ENCODE measurements at places on chromosomes 16 and 17. TPM values are rescaled to one million over a fixed set of nuclear protein-coding genes. Genes with fewer than 3 reads are reported as not detected.

Gene PIK3R5
- total RNA-seq = 17.1 TPM

Gene APOBR
- total RNA-seq = 3.3 TPM

Gene SERPINF2
- total RNA-seq = 2.9 TPM

Gene LGALS9C
- total RNA-seq = 8.8 TPM

Gene SULT1A2
- total RNA-seq = 1.1 TPM

Gene KCNH4
- 0.06 TPM for total RNA-seq

Gene KAT7
- total RNA-seq = 63.8 TPM

Gene ERBB2
- 202 TPM for total RNA-seq

Gene SLC47A1
- total RNA-seq = 15.4 TPM

Gene DDX42
- 90.4 TPM for total RNA-seq

Gene TIGD7
- total RNA-seq = 9.9 TPM

Gene PYDC1
- total RNA-seq = not detected

Gene PRCD
- total RNA-seq = 4.3 TPM

Gene ZNF598
- 42.1 TPM for total RNA-seq

Gene TBC1D3I
- total RNA-seq = 1.4 TPM

Gene CTRB1
- 15.0 TPM for total RNA-seq

Gene NPIPB13
- 12.5 TPM for total RNA-seq

Gene PPY
- not detected for total RNA-seq

Gene NTN3
- total RNA-seq = 0.46 TPM

Gene FBXO39
- 0.23 TPM for total RNA-seq

Gene TMED6
- 1.0 TPM for total RNA-seq

Gene CRYBA1
- total RNA-seq = not detected

Gene CASKIN2
- total RNA-seq = 74.7 TPM

Gene ZNF750
- not detected for total RNA-seq

Gene ZDHHC1
- 23.2 TPM for total RNA-seq

Gene TMC7
- total RNA-seq = 1.4 TPM

Gene LSM12
- 47.3 TPM for total RNA-seq

Gene CMTM2
- not detected for total RNA-seq

Gene BAHCC1
- total RNA-seq = 77.4 TPM

Gene HES7
- total RNA-seq = 0.78 TPM

Gene DYNLRB2
- total RNA-seq = 1.3 TPM

Gene ATP1B2
- total RNA-seq = 7.7 TPM

Gene ST6GALNAC2
- 2.4 TPM for total RNA-seq

Gene PHAF1
- total RNA-seq = 14.2 TPM

Gene NOS2
- 0.12 TPM for total RNA-seq

Gene NTHL1
- 33.9 TPM for total RNA-seq

Gene ATMIN
- total RNA-seq = 28.9 TPM

Gene CBX1
- 41.9 TPM for total RNA-seq

Gene CACNG1
- not detected for total RNA-seq

Gene HEATR9
- 0.09 TPM for total RNA-seq

Gene DCAKD
- total RNA-seq = 38.3 TPM

Gene GP1BA
- total RNA-seq = not detected
